ENCODE measurements at places on chromosomes 16 and 17.
A peak's percentile ranks its signal among the peaks of the same experiment; 100 is the strongest.

DNA sequence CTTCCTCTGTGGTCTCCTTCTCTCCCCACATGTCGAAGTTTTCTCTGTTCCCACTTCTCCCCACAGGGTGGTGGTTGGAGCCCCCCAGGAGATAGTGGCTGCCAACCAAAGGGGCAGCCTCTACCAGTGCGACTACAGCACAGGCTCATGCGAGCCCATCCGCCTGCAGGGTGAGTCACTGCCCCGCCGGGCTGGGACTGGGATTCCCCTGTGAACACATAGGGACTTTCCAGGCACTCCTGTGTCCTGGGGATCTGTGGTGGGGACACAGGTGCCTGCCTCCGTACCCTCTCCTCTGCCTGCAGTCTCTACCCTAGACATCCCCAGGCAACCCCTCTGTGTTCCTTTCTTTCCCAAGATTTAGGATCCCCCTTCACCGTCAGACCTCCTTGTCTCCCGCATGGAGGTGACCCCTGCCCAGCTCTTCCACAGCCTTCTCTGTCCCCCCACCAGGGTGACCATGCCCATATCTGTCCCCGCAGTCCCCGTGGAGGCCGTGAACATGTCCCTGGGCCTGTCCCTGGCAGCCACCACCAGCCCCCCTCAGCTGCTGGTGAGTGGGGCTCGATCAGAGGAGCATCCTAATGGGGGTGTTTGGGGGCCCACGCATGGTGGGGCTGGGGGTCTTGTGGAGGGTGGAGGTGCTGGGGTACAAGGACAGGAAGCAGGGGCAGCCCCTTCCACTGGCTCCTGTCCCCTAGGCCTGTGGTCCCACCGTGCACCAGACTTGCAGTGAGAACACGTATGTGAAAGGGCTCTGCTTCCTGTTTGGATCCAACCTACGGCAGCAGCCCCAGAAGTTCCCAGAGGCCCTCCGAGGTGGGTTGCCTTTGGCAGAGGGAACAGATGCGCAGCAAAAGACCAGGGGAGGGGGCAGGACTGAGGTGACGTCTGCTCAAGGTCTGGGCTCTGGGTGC lies 5.8 kb downstream of the ITGAM start:
- DNase-seq: no peak

- DNase-seq: peak; percentile 16
These were observed 45.5 kb downstream of the PRKCA start for GRCh38 chr17:66347661-66348514.

DNA sequence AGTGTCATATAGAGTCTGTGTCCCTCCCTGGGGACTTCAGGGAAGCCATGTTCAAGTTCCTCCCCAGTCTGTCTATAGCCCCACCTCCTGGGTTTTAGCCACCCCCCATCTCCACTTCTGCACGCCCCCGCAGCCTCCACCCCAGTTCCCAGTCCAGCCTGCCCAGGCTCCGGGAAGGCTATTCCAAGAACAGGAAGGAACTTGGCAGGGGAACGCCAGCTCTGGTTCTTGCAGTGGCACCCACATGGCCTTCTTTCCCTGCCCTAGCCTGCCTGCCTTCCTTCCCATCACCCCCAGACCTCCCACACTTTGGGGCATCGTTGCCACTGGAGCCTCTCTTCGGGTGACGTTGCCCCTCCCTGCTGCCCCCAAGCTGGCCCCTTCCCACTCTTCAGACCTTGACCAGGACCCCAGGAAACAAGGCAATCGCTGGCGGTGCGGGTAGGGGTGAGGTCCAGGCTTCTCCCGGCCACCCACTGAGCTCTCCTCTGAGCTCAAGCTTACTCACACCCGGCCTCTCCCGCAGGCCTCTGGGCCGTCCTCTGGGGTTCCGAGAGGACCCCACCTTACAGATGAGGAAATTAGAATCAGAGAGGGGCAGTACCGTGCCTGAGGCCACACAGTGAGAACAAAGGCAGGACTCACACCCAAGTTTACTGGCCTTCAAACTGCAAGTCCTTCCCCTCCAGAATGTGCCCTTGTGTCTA lies 9.2 kb upstream of the CES4A start:
- no peak for DNase-seq

- DNase-seq: no peak
These were observed 54.2 kb upstream of the TRAP1 start for GRCh38 chr16:3771513-3771912.

DNA sequence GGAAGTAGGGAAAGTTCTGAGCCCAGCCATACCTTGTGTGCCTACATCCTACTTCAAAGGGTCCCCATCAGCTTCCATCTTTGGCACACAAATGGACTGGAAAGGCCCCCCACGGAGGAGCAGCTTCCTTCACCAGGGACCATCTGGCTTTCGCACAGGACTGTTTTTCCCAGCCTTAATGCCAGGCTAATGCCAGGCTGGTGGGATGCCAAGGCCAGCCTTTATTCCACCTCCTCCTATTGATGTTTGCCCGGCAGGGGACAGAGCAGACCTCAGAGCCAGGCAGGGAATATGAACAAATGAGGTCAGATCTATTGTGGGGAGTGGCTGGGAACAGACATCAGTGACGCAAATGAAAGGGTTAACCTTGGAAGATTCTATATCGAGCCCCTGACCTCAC lies 5.7 kb downstream of the GPR179 start:
- DNase-seq: no peak

GRCh38 chr17:19724501-19725420 lies 8.4 kb upstream of the SLC47A2 start:
- DNase-seq: no peak

DNA sequence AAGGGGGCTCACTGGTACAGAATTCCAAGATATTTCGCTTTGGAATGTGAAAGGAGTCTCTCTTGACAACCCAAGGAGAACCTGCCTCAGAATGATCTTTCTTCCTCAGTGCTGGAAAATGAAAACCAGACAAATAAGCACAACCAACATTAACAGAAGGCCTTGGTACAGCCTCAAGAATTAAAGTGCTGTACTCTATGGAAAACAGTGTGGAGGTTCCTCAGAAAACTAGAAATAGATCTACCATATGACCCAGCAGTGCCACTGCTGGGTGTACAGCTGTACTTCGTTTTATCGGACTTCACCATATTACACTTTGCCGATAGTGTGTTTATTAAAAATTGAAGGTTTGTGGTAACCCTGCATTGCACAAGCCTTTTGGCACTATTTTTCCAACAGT lies 25.2 kb downstream of the HLF start:
- DNase-seq: no peak

Data from fibroblast of the conjunctiva (primary cell).